ENCODE measurements at places on chromosomes 5 and 9.

DNA sequence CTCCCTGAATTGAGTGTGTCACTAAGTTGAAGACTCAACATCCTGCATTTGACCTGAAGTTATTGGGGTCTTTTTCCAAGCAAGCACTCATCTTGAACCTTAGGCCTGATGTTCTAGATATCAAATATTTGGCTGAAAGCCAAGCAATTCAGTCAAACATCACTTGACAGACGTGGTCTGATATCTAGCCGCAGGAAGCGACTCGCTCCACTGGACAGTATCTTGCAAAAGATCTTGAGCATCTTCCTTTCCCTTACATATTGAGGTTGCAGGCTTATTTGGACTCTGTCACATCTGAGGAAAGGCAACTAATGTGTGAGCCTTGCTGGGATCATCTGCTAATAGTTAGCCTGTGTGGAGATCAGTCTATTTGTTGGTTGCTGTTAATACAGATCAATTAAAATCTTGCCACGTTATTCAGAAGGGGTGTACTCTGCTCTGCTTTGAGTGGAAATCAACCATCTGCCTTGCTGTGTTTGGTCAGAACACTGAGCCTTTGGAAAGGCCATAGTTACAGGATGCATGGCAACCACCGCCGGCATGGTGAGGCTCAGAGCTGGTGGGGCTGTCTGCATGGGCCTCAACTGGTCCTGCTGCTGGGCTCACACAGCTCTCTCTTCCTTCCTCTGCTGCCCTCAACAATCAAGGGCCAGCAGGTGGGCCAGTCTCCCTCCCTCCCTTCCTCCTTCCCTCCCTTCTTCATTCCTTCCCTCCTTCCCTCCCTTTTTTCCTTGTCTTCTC, 166.9 kb upstream of the KLF9 start:
- no peak for DNase-seq

DNA sequence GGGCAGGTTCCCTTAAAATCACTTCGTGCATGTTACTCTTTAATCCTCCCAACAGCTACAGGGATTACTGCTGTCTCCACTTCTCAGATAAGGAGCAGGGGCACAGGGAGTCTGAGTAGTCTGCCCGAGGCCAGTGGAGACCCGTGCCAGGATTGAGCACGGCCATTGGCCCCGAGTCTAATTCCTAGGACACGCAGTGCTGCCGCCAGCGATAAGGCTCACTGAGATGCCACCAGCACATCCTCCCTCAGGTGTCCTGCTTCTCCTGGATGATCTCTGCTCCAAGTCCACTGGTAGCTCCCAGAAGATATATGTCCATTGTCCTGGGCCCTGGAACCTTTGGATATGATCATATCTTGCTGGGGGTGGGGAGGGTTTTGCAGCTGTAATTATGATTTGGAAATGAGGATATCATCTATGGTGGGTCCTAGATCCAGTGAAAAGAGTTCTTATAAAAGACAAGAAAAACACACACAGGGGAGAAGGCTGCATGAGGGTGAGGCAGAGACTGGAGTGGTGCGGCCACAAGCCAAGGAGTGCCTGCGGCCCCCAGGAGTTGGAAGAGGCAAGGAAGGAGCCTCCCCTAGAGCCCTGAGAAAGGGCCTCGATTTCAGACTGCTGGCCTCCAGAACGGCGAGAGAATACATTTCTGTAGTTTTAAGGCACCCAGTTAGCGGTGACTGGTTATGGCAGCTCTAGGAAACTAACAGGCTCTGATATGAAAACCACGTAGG, 19.4 kb upstream of the MED10 start:
- no peak for DNase-seq

DNA sequence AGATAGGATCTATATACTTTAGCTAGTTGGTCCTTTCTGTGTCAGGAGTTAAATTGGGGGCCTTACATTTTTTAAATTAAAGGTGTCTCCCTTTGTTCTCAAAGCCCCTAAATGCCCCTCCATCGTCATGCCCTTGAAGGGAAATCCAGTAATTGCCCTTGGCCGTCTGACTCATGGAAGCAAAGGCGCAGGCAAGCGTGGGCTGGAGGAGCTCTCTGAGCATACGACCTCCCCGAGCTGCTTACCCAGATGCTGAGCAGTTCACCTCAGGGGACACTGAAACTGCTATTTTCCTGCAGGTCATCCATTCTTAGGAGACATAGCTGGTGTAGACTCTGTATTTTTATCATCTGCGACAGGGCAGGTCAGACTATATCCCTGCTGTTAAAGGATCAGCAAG, 23.0 kb downstream of the PCSK1 start:
- DNase-seq, result no peak

- DNase-seq, result no peak
Observed at GRCh38 chr9:73182928-73183327, 31.3 kb downstream of the ANXA1 start.

GRCh38 chr9:77829420-77829819, 181.3 kb upstream of the GNA14 start:
- DNase-seq, result no peak

- DNase-seq, result no peak
Observed at GRCh38 chr5:86951761-86952160, 315.9 kb upstream of the RASA1 start.

- DNase-seq, result no peak
Observed at GRCh38 chr5:60436518-60436917, 263.4 kb downstream of the DEPDC1B start.

- DNase-seq, result no peak
Observed at GRCh38 chr5:173646692-173647091, 30.2 kb upstream of the BOD1 start.

DNA sequence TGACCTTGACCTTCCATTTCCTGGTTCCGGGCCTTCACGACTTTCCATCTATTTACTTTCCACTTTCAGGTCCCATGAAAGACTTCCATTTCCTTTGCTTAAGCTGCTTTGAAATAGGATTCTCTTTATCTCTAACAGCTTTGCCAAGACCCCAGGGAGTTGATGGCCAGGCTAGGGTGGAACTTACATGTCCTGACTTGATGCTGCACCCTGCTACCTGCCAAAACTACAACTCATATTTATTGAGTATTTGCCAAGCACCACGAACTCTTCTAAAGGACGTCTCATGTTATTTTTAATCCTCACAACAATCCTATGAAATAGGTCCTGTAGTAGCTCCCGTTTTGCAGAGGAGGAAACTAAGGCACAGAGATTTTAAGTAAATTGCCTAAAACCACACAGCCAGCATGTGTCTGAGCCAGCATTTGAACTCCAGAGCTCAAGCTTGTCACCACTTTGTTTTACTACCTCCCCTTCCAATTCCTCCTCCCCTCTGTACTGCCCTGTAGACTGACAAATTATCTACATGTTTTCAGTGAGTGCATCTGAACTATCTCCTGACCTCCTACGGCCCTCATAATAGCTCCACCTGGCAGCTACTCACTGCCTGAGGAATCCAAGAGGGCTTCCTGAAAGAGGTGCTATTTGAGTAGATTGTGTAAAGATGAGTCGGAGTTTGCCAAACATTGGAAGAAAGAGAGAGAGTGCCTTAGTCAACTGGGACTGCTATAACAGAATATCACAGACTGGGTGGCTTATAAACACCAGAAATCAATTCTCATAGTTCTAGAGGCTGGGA, 38.4 kb upstream of the SMIM23 start:
- DNase-seq, result no peak

DNA sequence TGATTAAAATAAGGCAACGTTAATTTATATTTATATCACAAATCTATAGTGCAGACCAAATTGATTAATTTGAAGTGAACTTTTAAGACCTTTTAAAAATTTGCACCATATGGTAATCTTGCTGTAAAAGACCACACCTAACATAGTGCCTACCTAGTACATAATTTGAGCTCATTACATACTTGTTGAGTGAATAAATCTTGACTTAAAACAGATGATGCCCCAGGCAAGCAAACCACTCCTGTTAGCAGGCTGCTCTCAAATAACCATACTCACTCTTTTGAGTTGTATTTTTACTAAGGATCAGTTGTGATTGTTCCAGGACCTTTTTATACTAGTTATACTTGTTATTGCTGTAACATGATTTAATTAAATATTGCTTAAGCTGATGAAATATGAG, 27.2 kb downstream of the CMYA5 start:
- no peak for DNase-seq

- no peak for DNase-seq
Observed at GRCh38 chr5:172661526-172661925, 20.5 kb downstream of the NEURL1B start.

DNA sequence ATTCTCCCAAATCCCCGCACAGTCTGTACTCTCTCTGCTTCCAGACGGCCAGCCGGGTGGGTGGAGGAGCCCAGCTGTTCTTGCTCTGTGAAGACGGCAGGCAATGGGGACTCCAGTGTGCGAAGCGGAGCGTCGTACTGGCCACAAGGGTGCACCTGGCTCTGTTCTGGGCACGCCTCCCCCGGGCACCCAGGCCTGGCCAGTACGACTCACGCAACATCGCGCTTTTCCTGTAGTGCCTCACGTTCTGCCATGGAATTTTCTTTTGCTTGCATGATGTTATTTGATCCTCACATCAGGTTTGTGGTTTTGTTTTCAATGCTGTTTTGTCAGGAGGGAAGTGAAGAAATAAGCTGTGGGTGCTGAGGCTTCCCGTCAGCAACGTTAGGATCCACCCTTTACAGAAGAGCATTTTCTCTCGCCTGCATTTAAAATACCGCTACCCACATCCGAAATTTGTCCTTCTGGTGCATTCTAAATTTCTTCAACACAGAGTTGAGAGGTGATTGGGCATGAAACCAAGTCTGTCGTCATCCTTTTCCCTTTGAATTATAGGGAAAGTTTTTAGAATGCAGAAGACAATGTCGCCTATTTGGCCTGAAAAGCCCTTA, 311.7 kb downstream of the TRIM36 start:
- DNase-seq, result no peak

DNA sequence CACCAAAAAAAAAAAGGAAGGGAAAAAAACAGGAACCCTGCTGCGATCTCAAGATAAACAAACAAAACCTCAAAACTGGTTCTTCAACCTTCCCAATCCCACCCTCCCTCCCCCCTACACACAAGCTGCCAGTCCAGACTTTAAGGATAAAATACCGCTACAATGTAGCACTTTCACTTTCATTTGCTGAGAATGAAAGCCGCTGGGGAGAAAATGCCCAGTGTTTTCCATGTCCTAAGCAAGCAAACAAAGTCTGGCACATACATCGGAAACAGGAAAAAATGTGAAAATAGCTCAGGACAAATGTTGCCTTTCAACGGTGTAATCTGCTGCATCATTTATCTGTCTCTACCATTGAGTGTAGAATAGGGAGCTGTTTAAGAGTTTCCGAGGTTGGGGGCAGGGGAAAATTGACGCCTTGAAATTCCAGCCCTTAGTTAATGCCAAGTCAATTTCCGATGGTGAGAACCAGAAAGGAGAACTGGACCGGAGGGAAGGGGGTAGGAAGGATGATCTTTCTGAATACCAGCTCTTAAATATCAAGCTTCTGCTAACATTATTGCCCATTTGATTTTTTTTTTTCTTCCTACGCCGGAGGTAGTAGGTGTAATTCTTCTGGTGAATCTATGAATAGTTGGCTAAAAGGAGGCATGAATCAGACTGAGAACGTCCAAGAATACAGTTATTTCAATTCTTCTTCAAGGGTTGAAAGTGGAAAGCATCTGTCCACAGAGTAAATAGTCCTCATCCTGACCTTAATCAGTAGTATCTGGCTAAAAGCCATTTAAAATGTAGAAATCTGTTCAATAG, 1.2 kb upstream of the ADAMTS6 start:
- DNase-seq, result no peak

GRCh38 chr5:150301901-150302300, 804 bp downstream of the ARSI start:
- DNase-seq, result no peak

DNA sequence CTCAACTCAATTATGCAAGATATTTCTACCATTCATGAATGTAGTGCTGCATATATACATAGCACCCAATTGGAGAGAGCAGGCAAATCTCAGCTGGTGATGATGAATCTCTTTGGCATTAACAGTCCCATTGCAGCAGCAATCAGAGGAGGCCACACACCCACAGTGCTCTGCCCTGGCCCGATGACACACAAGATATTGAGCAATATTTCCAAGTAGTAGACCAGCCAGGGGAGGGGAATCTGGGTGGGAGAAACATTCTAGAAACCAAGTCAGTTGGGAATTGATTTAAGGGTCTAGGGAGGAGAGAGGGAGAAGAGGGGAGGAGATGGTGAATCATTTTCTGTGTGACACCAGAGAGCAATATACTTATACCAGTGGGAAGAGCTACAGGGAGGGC, 14.9 kb upstream of the C5orf63 start:
- no peak for DNase-seq

- no peak for DNase-seq
Observed at GRCh38 chr9:23543419-23543818, 282.6 kb downstream of the ELAVL2 start.

DNA sequence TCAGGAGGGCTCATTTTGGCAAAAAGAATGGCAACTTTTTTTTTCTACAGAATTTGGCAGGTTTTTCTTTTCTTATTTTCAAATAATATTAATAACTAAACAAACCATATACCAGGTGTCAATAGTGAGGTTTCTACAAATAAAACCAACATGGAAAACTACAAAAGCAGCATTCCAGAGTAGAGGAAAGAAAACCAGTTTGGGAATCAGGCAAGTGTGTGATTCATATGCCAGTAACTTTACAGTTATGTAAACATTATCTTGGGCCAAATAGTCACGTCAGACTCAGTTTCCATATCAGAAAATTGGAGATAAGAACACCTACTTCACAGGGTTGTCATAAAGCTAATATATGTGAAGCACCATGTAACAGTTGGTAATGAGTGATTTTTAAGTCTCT, 51.7 kb downstream of the FBXW11 start:
- no peak for DNase-seq

- DNase-seq, result no peak
Observed at GRCh38 chr9:109919736-109920408, 139.9 kb downstream of the PALM2AKAP2 start.

- DNase-seq, result no peak
Observed at GRCh38 chr5:134550271-134551214, 25.1 kb downstream of the JADE2 start.

GRCh38 chr5:92886751-92887150, 694.3 kb downstream of the NR2F1-AS1 start:
- no peak for DNase-seq

DNA sequence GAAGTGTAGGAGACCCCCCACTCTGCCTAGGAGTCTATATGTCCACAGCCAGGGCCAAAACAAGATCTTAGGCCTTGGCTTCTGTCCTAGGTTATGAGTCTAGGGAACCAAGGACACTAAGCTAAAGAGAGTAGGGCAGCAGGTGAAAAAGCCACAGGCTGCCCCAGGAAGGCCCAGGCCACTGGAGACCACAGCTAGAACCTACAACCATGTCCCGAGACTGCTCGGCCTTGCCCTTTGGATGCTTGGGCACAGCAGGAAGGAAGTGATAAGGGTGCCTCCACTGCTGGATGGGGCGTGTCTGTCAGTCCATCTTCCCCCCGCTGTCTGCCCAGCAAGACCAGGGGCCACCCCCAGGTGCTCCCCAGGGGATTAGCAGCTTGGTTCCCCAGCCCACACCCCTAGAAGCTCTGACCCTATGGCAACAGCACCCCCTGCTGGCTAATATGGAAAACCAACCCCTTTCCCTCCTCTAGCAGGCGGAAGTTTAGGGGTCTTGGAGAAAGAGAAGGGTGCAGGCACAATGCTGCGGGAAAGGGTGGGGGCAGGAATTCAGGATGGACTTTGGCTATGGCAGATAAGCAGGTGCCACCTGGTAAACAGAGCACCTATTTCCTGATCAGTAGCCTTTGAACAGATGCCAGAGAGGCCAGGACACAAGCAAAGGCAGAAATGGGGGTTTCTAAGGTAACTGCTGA, 10.5 kb upstream of the IRF1 start:
- DNase-seq, result peak; percentile 55
